ENCODE measurements at places on chromosomes 13 and 19. TPM values are rescaled to one million over a fixed set of nuclear protein-coding genes. Genes with fewer than 3 reads are reported as not detected.

DNA sequence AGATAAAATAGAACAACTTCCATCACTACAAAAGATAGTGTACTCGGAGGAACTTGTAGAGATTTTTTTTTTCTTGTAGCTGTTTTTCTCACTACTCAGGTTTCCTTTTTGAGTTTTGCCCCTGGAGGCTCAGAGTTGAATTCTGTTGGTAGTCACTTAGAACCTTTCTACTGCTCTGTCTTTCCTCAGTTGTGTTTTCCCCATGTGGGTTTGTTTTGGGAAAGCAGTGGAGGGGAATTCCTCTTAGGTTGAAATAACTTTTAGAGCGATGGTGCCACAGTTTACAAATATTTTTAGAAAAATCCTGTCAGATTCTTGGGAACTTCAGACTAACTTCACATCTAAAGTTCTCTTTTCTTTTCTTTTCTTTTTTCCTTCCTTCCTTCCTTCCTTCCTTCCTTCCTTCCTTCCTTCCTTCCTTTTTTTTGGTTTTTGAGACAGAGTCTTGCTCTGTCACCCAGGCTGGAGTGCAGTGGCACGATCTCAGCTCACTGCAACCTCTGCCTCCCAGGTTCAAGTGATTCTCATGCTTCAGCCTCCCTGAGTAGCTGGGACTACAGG, 65.8 kb downstream of the LRCH1 start:
- no peaks in the 10 kb centered on the region for H3K27me3 ChIP-seq
- DNase-seq, result no peak
- H3K4me1 ChIP-seq, result peaks cover 48% of the 10 kb centered on the region
- peak overlapping the region; percentile 15 for H3K27ac ChIP-seq
- H3K36me3 ChIP-seq, result no peaks in the 10 kb centered on the region

DNA sequence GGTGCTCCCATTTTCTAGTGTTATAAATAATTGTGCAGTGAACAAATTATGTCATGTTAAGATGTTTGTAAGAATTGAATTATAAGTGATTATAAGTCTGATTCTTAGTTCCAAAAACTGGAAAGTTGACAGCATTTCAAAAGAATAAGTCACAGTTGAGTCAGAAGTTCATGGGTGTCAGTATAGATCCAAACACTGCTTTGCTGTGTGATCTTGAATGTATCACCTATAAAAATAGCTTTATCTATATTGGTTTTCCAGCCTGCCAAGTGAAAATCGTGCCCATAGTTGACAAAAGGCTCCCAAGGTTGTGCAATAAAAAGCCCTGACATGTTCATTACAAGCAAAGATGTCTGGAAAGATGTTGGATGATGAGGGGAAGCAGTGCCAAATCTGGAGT, 336.0 kb downstream of the MTUS2 start:
- no peaks in the 10 kb centered on the region for H3K4me1 ChIP-seq
- no peak for DNase-seq
- no peak overlapping the region for H3K4me3 ChIP-seq

GRCh38 chr13:107067381-107067780, 499.4 kb upstream of the ARGLU1 start:
- no peak overlapping the region for H3K4me3 ChIP-seq
- no peaks in the 10 kb centered on the region for H3K4me1 ChIP-seq
- H3K27ac ChIP-seq, result no peak overlapping the region
- no peak for DNase-seq
- H3K27me3 ChIP-seq, result no peaks in the 10 kb centered on the region

TNFSF11 gene
- total RNA-seq, result 0.83 TPM

DNA sequence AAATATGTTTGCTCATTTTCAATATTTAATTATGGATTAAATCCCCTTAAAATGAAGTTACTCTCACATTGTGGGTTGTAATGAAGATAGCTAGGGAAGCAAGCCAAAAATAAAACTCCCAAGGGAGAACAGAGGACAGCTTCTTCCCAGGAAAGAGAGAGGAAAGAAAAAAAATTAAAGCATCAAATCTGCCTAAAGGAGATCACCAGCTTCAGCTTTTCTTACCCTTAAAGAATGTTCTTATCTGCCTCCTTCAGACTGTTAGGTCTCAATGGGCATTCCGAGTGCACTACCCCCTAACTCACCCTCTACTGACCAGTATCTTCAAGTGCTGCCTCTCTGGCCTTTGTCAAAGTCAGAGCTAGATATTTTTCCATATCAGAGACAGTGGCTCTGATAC, 55.2 kb downstream of the XPO4 start:
- DNase-seq, result no peak
- no peaks in the 10 kb centered on the region for H3K27me3 ChIP-seq
- H3K36me3 ChIP-seq, result no peaks in the 10 kb centered on the region
- peaks cover 45% of the 10 kb centered on the region for H3K4me1 ChIP-seq
- H3K27ac ChIP-seq, result peak overlapping the region; percentile 46
- H3K4me3 ChIP-seq, result no peak overlapping the region

- no peak for DNase-seq
- no peaks in the 10 kb centered on the region for H3K36me3 ChIP-seq
- H3K27ac ChIP-seq, result peak overlapping the region; percentile 95
- H3K4me3 ChIP-seq, result no peak overlapping the region
Measured at GRCh38 chr19:3673506-3674439, 26.5 kb downstream of the PIP5K1C start.

GRCh38 chr19:9078651-9079050, 8.2 kb upstream of the OR1M1 start:
- no peak overlapping the region for H3K4me3 ChIP-seq
- H3K36me3 ChIP-seq, result no peaks in the 10 kb centered on the region
- no peak for DNase-seq
- no peaks in the 10 kb centered on the region for H3K4me1 ChIP-seq
- H3K27ac ChIP-seq, result no peak overlapping the region

Measured in gastrocnemius medialis (tissue), 4 donors.